ENCODE measurements at places on chromosomes 13 and 19.

DNA sequence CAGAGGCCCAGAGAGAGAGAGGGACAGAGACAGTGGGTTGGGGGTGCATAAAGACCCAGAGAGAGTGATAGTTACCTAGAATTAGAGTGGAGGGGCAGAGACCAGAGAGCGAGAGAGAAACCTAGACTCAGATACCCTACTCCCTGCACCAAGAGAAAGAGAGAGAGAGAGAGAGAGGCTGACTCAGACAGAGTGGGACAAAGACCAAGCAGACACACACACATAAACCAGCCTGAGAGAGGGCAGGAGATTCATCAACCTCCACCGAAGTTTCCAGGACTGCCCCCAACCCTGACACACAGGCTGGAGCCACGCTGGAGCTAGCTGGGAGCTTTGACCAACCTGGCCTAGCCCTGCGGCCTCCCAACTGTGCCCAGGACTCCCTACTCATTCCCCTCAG lies 12.9 kb downstream of the SYT3 start:
- DNase-seq, result no peak

GRCh38 chr19:35457173-35457572 lies 9.1 kb downstream of the FFAR2 start:
- no peak for DNase-seq

- no peak for DNase-seq
These were observed 839 bp downstream of the COG6 start for GRCh38 chr13:39656325-39656677.

DNA sequence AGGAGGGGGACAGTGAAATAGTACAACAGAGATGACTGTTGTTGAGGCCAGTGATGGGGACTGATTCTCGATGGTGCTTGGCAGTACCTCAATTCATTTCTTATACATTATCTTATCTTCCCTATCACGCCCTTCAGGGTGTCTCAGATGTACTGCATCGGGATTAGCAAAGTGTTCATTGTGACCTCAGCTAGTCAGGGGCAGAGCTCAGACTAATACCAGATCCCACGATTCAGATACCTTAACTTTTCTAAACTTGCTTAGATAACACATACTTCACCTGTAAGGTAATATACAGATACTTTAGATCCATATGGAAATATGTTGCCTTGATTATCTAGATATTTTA lies 720.6 kb downstream of the EFNB2 start:
- no peak for DNase-seq

- DNase-seq, result no peak
These were observed 1070.2 kb downstream of the EFNB2 start for GRCh38 chr13:105465251-105465650.

DNA sequence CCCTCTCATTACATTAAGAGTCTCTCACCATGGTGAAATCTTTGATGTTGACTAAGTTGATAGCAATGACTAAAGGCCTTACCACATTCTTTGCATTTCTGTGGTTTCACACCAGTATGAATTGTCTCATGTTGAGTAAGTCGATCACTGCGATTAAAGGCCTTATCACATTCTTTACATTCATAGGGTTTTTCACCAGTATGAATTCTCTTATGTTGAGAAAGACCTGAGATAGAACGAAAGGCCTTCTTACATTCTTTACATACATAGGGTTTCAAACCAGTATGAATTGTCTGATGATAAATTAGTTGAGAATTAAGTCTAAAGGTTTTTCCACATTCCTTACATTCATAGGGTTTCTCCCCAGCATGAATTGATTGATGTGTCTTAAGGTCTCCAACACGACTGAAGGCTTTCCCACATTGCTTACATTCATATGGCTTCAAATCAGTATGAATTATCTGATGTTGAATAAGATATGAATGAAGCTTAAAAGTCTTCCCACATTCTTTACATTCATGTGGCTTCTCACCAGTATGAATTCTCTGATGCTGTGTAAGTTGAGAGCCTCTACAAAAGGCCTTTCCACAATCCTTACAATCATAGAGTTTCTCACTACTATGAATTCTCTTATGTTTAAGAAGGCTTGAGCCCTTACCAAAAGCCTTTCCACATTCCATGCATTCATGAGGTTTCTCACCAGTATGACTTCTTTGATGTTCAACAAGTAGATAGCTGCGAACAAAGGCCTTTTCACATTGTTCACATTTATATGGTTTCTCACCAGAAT lies 45.6 kb downstream of the ZNF283 start:
- DNase-seq, result no peak

GRCh38 chr13:39916330-39916729 lies 260.9 kb downstream of the COG6 start:
- no peak for DNase-seq

GRCh38 chr13:106493533-106494220 lies 41.8 kb downstream of the EFNB2 start:
- DNase-seq, result peak; percentile 89

All from KG1 (cell line).